Stimulated activated CD8-positive, alpha-beta memory T cell treated with anti-CD3 and anti-CD28 coated beads, Interleukin-4, amount 100 ng/mL, for 4 hours (primary cell): ENCODE measurements at places on chromosomes 7 and 10.

- no peak for DNase-seq
These were observed 315.1 kb upstream of the C7orf33 start for GRCh38 chr7:148275359-148275890.

DNA sequence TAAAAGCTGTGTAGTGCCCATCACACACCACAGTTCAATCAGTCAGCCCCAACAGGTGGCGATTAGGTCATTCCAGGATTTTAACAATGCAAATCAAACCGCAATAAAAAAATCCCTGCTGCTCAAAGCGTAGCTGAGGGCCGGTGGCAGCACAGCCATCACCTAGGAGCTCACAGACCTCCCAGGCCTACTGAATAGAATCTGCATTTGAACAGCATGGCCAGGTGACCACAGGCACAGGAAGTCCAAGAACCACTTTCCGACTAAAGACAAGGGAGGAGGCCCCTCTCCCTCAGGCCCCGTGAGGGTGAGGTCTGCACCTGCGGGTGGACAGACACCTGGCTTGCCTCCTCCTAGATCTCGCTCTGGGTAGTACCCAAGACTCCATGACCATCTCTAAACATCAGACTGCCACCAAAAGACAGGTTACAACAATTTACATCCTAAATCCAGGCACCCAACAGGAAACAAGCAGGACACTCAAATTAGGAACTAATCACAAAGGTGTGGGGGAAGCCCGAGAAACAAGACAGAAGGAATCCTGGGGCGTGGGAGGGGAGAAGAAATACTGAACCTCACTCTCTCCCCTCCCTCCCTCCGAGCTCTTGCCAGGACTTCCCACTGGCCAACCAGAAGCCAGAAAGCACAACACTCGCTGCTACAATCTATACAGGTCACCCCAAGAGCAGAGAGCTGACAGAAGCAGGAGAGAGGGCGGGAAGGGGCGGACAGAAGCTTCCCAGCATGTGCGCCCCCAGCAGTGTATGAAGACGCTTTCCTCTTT, 19.2 kb downstream of the GNA12 start:
- no peak for DNase-seq

GRCh38 chr10:81928119-81928518, 53.1 kb downstream of the NRG3 start:
- no peak for DNase-seq

- DNase-seq: no peak
These were observed 85.0 kb upstream of the KIF5B start for GRCh38 chr10:32141018-32141807.

DNA sequence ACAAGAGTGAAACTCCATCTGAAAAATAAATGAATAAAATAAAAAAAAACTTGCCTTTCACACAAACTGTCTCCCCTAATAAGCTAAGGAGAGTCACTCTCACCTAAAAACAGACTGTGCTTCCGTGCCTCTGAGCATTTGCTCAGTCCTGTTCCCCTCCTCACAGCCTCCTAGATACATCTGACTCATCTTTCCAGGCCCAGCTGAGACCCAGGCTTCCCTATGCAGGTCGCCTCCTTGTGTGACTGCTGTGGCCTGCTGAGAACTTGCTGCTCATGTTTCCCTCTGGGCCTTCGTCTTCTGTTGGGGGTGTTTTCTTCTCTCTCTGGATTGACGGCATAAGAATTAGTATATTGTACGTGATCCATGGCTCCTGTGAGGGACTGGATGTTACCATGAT, 777.7 kb downstream of the LRMDA start:
- no peak for DNase-seq

- no peak for DNase-seq
These were observed 314.6 kb downstream of the AUTS2 start for GRCh38 chr7:69912846-69913245.

DNA sequence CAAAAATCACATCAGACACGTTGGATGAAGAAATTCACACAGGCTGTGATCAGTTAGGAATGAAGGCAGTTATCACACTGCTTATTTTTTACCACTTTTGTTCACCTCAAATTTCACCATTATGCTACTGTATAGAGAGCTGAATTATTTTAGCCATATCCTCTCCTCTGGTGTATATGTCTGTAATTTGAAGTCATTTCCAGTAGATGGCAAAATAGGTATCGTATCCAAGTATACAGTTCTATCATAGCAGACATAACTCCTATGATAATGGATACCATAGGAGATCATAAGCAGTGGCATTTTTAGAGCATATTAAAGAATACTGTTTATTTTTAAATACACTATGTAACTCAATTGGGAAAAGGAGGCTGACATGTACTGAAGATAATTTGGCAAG, 909.7 kb downstream of the DNAJB9 start:
- no peak for DNase-seq

- DNase-seq: no peak
These were observed at the start of gene GPRIN2 for GRCh38 chr10:46556515-46557318. GPRIN2 (minus strand) TSS chr10:46556658; CDS start chr10:46550736, 5,922 bp downstream.

GRCh38 chr7:44759246-44759645, 10.6 kb downstream of the ZMIZ2 start:
- no peak for DNase-seq

- no peak for DNase-seq
These were observed 86.1 kb upstream of the PPP2R2D start for GRCh38 chr10:131814567-131815265.

- DNase-seq: no peak
These were observed 25.6 kb downstream of the TMEM196 start for GRCh38 chr7:19747740-19748339.

- DNase-seq: no peak
These were observed 5.7 kb upstream of the ZYX start for GRCh38 chr7:143375298-143376034.

DNA sequence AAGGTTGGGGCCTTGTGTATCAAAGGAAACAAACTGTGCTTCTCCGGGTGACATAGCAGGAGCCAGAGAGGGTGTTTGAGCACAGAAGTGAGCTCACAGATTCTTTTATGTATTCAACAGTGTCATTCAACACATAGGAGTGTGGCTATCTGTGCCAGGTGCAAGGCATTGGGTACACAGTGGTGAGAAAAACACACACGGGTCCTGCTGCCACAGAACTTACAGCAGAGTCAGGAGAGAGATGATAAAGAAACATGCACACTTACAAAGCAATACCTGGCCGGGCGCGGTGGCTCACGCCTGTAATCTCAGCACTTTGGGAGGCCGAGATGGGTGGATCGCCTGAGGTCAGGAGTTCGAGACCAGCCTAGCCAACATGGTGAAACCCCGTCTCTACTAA, 16.3 kb upstream of the ECHDC3 start:
- DNase-seq: no peak

DNA sequence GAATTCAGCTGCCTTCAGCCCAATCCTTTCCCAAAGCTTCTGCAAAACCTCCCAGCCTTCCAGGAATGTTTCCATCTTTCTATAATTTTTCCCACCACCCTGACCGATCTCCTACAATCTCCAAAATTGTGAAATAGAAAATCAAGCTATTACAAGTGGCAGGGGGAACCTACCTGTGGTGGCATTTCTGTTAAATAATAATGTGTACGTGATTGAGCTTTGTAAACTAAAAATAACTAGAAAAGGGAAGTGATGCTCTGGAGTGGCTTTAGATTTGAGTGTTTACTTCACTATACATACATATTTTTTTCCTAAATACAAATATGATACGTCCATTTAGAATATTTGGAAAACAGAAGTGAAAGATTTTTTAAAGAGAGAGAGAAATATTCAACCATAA, 593.6 kb downstream of the GRM8 start:
- no peak for DNase-seq

DNA sequence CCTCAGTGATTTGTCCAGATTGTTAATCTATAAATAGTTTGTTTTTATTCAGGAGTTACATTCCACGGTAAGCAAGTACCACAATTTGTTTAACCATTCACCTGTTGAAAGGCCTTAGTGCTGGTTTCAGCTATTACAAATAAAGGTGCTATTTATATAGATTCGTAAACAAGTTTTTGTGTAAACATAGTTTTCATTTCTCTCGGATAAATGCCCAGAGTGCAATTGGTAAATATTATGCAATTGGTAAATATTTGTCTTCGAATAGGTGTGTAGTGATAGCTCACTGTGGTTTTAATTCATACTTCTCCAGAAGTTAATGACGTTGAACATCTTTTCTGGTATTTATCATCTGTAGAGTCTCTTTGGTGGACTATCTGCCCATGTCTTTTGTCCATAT, 76.4 kb upstream of the RSU1 start:
- no peak for DNase-seq

- DNase-seq: no peak
These were observed 163.6 kb upstream of the PHYHIPL start for GRCh38 chr10:59012839-59013238.

- DNase-seq: no peak
These were observed 58.7 kb upstream of the GDF10 start for GRCh38 chr10:47241256-47241655.

DNA sequence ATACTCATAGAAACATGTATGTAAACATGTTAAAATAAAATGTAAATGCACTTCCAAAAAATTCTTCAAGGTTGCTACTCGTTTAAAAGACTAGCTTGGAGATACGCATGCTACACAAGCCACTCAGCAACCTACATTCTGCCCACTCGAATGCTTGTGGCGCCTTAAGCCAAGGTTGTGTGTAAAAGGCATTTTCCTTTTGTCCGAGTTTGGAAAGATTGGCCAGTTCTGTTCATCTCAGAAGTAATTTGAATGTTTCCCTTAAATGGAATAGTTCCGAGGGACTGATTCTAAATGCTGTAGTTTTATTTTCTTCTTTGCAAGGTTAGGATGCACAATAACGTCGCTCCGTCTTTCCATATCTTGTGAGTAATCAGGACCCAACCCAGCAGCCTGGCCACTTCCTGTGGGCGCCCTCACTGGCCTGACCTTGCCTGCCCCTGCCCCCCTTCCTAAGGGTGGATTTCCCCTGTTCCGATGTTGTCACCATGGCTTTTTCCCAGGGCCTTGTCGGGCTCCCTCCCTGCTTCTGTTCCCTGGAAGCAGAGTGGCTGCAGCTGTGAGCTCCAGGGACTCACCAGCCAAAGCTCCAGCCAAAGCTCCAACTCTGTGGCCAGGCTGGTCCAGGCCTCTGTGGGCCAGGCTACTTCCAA, 70.6 kb downstream of the PTPRE start:
- DNase-seq: no peak

GRCh38 chr10:28680358-28680752, 3.0 kb downstream of the BAMBI start:
- DNase-seq: no peak

GRCh38 chr10:17474595-17475323, 20.4 kb upstream of the ST8SIA6 start:
- no peak for DNase-seq

DNA sequence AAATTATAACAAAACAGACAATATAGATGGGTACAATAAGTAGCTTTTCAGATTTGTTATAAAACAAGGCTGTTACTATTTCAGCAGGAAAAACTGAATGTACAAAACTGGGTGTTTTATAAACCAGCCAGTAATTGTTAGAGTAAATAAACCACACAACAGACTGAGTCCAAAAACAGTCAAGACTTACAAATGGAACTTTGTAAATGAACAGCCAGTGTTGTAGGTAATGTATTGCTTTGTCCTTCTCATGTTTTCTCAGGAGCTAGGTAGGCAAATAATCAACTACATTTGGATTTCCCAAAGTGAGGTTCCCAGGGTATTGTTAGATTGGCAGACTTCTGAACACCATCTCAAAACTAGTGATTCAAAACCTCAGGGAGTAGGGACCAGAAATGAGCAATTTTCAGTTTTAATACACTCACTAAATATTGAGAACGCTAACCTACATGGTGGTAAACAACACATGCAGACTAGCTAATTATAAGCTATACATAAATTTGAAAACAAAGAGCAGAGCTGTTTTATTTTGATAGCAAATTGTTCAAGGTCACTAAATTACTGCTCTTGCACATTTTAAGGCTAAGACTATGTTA, 36.2 kb downstream of the HERPUD2 start:
- no peak for DNase-seq

DNA sequence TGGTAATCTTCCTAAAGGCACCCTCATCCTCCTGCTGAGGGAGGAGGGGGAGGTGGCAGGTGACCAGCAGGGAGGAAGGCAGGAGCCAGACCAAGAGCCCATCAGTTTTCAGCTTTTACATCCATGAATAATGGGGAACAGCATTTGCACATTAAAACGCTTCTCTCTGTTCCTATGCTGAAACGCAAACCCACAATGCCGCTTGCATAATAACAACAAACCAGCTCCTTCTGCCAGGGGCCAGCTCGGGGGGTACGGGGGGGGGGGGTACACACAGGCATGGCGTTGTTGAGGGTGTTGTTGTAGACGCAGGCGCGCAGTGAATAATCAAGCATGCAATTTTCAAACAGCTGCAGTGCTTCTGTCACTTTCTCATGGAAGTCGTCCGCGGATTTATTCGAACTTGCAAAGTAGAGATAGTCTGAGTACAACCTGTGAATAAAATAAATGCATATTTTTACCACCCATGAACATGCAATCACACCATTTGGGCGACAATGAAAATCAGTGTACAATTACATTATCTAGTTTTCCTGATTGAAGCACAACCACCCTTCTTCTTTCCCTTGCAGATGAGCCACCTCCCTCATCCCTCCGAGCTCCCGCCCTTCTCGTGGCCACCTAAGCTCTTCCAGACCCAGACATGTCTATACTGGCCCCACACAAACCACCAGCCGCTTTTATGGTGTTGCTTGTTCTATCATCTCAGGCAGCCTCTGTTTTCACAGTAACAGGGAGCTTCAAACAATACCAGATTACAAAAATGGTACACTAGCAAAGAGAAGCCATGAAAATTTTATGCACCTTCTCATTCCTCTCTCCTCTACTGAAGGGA, 72.2 kb downstream of the CHST15 start:
- no peak for DNase-seq

- no peak for DNase-seq
These were observed 108.1 kb upstream of the AGR3 start for GRCh38 chr7:16989811-16990413.

DNA sequence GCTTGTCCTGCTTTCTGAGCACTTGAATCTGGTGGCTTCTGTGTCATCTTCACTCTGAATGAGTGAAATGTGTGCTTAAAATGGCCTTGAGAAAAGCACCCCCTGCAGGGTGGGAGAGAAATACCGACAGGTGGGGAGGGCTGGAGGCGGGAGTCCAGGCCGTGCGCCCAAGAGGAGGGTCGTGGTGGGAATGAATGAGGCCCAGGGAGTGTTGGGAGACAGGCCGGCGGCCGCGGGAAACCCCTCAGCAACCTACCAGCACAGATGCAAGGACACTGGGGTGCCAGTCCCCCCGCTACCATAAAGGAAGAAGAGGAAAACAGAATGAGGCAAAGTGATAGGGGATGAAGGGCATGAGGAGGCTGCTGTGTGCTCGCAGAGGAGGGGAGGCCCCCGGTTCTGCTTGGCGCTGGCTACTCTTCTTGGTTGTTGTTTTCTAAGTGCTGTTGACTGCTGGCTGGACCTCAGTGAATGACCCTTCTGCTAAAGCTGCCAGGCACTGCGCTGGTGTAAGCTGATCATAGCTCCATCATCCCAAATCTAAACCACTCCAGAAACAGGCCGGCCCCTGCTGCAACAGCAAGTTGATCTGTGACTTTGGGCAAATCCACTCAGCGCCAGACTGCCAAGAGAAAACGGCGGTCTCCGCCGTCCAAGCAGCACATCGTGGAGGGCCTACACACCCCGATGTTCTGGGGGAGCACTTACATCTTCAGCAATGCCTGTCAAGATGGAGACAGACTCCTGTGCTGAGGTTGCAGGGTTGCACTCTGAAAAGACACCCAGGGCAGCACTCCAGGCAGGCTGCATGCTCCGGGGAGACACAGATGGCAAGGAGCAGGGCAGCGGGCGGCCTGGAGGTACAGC, 378.5 kb downstream of the DNAJB6 start:
- DNase-seq: no peak
